Prostate gland (tissue), 2 donors: ENCODE measurements at places on chromosomes 7 and 10.

DNA sequence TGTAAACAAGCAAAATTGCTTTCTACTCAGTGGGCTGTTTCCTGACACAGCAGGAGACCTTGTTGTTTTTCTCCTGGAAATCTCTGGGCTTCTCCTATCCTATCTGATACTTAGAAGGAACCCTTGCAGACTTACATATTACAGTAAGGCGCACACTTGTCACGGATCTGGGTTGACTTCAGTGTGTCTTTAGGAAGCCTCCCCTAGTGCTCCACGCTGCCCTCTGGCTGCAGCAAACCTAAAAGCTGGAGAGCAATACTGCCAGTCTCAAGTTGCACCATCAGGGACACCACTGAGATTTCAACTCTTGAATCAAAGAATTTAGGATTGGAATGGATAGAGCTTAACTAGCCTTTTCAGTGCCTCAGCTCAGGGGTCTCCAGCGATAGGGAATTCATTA lies 495.3 kb downstream of the LRMDA start:
- no peak overlapping the region for H3K27ac ChIP-seq
- H3K4me3 ChIP-seq: no peak overlapping the region
- H3K4me1 ChIP-seq: no peaks in the 10 kb centered on the region
- DNase-seq: no peak
- H3K27me3 ChIP-seq: no peaks in the 10 kb centered on the region

- H3K4me1 ChIP-seq: peaks cover 2% of the 10 kb centered on the region
- H3K27me3 ChIP-seq: no peaks in the 10 kb centered on the region
- no peak for DNase-seq
Observed at GRCh38 chr7:102426268-102427018, 6.9 kb upstream of the ORAI2 start.

GRCh38 chr10:381805-382204 lies 246.6 kb downstream of the ZMYND11 start:
- no peaks in the 10 kb centered on the region for H3K27me3 ChIP-seq
- no peak overlapping the region for H3K27ac ChIP-seq
- DNase-seq: no peak
- no peak overlapping the region for H3K4me3 ChIP-seq
- H3K36me3 ChIP-seq: no peaks in the 10 kb centered on the region

DNA sequence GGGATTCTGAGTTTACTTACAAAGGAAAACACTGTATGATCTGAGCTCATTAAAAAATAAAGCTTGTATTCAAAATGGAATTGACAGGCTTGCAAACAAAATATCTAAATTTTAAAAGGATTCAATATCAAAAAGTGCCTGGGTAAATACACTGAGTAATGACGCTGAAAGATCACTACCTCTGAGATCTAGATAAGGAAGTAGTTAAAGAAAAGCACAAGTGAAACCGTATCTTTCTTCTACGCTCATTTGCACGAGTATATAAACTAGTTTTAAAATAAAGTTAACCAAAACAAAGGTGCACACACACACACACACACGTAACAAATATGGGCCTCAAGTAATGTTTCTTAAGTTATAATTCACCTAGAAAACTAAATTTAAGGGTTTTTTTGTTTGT lies 93.4 kb downstream of the SNX13 start:
- no peaks in the 10 kb centered on the region for H3K36me3 ChIP-seq
- H3K27ac ChIP-seq: no peak overlapping the region
- H3K27me3 ChIP-seq: no peaks in the 10 kb centered on the region
- no peak overlapping the region for H3K4me3 ChIP-seq

DNA sequence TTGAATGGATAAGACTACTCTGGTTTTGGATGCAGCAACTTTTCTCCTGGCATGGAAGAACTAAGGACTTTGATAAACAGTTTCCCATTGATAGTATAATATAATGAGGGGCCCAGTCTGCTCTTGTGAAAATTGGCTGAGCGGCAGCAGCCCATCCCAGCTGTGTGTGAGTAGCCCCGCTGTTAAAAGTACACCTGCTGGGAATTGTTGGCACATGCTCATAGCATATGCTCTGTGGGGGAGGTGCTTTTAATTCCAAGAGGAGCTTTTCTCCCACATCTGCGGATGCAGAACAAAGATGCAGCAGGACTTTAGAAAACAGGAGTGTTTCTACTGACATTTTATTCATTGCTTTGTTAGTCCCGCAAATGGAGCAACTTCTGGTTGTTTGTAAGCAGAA lies 19.0 kb downstream of the SRI start:
- H3K4me3 ChIP-seq: no peak overlapping the region
- H3K36me3 ChIP-seq: no peaks in the 10 kb centered on the region
- no peaks in the 10 kb centered on the region for H3K27me3 ChIP-seq
- H3K27ac ChIP-seq: no peak overlapping the region
- H3K4me1 ChIP-seq: no peaks in the 10 kb centered on the region

- H3K27me3 ChIP-seq: no peaks in the 10 kb centered on the region
- no peak overlapping the region for H3K4me3 ChIP-seq
- H3K4me1 ChIP-seq: no peaks in the 10 kb centered on the region
- no peak for DNase-seq
- H3K36me3 ChIP-seq: no peaks in the 10 kb centered on the region
Observed at GRCh38 chr10:51080311-51081006, 6.2 kb downstream of the PRKG1 start.

DNA sequence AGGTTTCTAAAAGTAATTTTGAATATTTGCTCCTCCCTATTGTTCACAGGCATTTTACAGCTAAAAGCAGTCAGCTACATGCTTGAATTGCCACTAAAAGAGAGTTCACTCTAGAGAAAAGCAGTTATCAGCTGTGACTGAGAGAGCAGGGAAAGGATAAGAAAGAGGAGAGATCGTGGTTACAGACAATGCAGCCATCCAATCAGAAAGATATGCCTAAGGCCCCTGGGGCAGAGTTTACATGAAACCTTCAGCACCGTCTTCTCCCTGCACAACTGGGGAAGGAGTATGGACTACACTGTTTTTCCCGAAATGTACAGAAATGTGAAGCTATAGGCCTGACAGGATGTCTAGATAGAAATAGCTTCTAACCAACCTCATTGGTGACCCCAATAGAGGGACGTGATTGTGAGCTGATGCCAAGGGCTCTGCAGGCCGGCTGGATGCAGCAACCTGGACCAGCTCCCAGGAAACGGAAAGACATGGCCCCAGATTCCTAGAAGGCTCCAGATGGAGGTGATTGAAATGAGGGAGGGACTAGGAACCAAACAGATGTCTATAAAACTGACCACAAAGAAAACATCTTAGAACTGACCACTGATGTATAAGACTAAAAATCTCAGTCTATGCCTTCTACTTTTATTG lies 3.2 kb upstream of the VSTM4 start:
- no peaks in the 10 kb centered on the region for H3K36me3 ChIP-seq
- H3K27me3 ChIP-seq: no peaks in the 10 kb centered on the region
- no peaks in the 10 kb centered on the region for H3K4me1 ChIP-seq

DNA sequence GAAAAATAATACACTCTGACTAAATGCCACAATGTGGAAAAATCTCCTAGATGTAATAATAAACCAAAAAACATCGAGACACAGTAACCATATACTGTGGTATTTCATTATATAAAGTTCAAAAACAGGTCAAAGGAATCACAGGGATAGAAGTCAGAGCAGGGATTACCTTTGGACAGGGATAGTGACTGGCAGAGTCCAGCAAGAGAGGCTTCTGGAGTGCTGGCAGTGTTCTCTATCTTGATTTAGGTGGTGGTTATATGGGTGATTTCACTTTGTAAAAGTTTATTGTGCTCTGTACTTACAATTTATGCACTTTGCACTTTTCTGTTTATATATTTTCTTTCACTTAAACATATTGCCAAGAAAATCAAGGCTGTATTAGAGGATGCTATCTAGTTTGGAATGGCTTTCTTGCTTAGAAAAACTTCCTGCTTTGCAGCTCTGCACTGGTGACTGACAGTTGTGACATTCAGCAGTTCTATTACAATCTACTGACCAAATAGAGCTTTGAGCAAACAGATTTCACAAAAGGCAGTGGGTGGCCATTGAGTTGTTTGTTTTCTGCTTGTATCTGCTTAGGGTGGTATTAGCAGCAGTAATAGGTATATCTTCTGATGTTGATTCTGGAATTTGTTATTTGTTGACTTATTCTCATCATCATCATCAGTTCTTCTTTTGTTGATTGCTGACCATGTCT lies 263.6 kb upstream of the LRGUK start:
- H3K4me3 ChIP-seq: no peak overlapping the region
- no peak for DNase-seq
- H3K4me1 ChIP-seq: no peaks in the 10 kb centered on the region

- no peaks in the 10 kb centered on the region for H3K36me3 ChIP-seq
- no peaks in the 10 kb centered on the region for H3K27me3 ChIP-seq
- DNase-seq: no peak
- no peak overlapping the region for H3K27ac ChIP-seq
Observed at GRCh38 chr7:125099519-125099918, 169.9 kb upstream of the POT1 start.

- DNase-seq: no peak
- H3K27ac ChIP-seq: no peak overlapping the region
- peaks cover 4% of the 10 kb centered on the region for H3K4me1 ChIP-seq
- H3K36me3 ChIP-seq: no peaks in the 10 kb centered on the region
Observed at GRCh38 chr10:112960151-112960681, 10.2 kb downstream of the TCF7L2 start.

DNA sequence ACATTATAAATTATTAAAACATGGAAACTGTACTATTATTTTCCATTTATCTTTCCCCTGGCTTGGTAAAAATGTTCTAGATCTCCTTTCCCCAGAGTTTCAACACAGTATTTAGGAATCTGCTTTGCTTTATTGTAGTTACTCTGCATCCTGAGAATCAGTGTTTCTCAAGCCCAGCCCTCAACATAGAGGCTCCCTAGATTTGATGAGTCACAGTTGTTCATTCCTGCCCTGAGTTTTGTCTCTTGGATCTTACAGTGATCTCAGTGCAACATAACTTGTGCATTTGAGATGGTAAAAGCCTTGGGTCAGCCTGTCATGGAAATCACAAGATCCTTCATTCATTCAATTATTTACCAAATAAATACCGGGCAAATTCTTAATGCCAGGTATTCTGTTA lies 63.0 kb downstream of the VAX1 start:
- H3K4me3 ChIP-seq: no peak overlapping the region
- H3K27me3 ChIP-seq: no peaks in the 10 kb centered on the region
- no peak for DNase-seq
- H3K27ac ChIP-seq: no peak overlapping the region
- H3K4me1 ChIP-seq: no peaks in the 10 kb centered on the region

DNA sequence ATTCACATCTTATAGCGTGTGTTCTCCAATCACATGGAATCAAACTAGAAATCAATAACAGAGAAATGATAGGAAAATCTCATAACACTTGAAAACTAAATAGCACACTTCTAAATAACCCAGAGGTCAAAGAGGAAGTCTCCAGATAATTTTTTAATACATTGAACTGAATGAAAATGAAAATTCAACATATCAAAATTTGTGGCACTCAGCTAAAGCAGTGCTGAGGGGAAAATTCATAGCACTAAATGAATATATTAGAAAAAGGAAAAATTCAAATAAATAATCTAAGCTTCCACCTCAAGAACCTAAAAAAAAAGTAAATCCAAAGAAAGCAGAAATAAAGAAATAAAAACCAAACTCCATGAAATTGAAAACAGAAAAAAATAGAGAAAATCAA lies 17.3 kb downstream of the CALML3 start:
- no peak for DNase-seq
- no peak overlapping the region for H3K4me3 ChIP-seq
- no peak overlapping the region for H3K27ac ChIP-seq
- no peaks in the 10 kb centered on the region for H3K36me3 ChIP-seq
- H3K27me3 ChIP-seq: no peaks in the 10 kb centered on the region

DNA sequence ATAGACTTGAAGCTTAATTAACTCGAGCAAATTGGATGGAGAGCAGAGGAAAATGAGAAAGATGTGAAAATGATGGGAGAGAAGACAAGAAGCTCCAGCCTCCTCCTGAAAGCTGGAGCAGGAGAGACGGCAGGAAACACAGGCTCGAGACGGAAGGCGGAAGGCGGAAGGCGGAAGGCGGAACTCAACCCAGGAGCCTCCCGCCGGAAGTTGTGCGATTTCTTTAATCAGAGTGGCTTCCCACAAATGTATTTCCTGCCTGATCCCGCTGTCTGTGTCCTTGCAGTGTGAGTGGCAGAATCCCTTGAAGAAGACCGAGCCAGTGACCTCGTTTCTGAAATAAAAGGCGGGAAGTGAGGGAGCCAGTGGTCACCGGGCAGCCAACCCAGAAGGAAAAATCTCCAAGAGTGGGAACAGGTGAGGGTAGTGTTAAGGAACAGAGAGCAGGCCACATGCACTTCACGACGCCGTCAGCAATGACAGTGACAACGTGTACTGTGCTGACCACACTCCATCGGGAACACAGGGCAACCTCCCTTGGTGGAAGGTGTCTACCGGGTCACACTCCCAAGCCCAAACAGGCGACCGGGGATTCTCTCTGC lies 117.0 kb upstream of the RNF32 start:
- no peak overlapping the region for H3K4me3 ChIP-seq
- no peaks in the 10 kb centered on the region for H3K27me3 ChIP-seq
- no peaks in the 10 kb centered on the region for H3K36me3 ChIP-seq
- H3K4me1 ChIP-seq: no peaks in the 10 kb centered on the region
- no peak for DNase-seq

GRCh38 chr7:141436575-141437075 lies 114.6 kb upstream of the AGK start:
- no peaks in the 10 kb centered on the region for H3K4me1 ChIP-seq
- no peak for DNase-seq
- no peaks in the 10 kb centered on the region for H3K27me3 ChIP-seq
- no peaks in the 10 kb centered on the region for H3K36me3 ChIP-seq

- H3K4me3 ChIP-seq: no peak overlapping the region
- no peaks in the 10 kb centered on the region for H3K36me3 ChIP-seq
Observed at GRCh38 chr7:84697506-84697905, 489.4 kb downstream of the SEMA3D start.

- H3K4me1 ChIP-seq: no peaks in the 10 kb centered on the region
- no peaks in the 10 kb centered on the region for H3K36me3 ChIP-seq
- H3K27ac ChIP-seq: no peak overlapping the region
- no peaks in the 10 kb centered on the region for H3K27me3 ChIP-seq
Observed at GRCh38 chr10:45552476-45552875, 120.1 kb downstream of the ZFAND4 start.

GRCh38 chr10:95096143-95096542 lies 26.8 kb upstream of the CYP2C8 start:
- H3K36me3 ChIP-seq: no peaks in the 10 kb centered on the region
- no peaks in the 10 kb centered on the region for H3K4me1 ChIP-seq
- H3K27ac ChIP-seq: no peak overlapping the region
- no peaks in the 10 kb centered on the region for H3K27me3 ChIP-seq

GRCh38 chr7:88306590-88307048 lies at the start of gene STEAP4:
STEAP4 (minus strand) TSS chr7:88306894; CDS start chr7:88284269, 22,625 bp downstream.
- no peaks in the 10 kb centered on the region for H3K27me3 ChIP-seq
- peak; percentile 87 for DNase-seq
- H3K27ac ChIP-seq: peak within 1 kb of the TSS; percentile 81
- H3K36me3 ChIP-seq: no peaks in the 10 kb centered on the region
- H3K4me1 ChIP-seq: no peaks in the 10 kb centered on the region
- peak within 1 kb of the TSS; percentile 53 for H3K4me3 ChIP-seq
